Activated CD4-positive, alpha-beta T cell treated with anti-CD3 and anti-CD28 coated beads for 48 hours (primary cell): ENCODE measurements at places on chromosomes 2 and 18.

GRCh38 chr2:173751245-173751975 is 213.8 kb downstream of the SP3 start:
- DNase-seq, result no peak

GRCh38 chr2:199926806-199927205 is 15.7 kb downstream of the C2orf69 start:
- DNase-seq, result no peak

- DNase-seq, result no peak
These were observed 5.5 kb upstream of the MSH6 start for GRCh38 chr2:47777277-47777937.

- DNase-seq, result no peak
These were observed 960.3 kb upstream of the SLC39A10 start for GRCh38 chr2:194696690-194697089.

DNA sequence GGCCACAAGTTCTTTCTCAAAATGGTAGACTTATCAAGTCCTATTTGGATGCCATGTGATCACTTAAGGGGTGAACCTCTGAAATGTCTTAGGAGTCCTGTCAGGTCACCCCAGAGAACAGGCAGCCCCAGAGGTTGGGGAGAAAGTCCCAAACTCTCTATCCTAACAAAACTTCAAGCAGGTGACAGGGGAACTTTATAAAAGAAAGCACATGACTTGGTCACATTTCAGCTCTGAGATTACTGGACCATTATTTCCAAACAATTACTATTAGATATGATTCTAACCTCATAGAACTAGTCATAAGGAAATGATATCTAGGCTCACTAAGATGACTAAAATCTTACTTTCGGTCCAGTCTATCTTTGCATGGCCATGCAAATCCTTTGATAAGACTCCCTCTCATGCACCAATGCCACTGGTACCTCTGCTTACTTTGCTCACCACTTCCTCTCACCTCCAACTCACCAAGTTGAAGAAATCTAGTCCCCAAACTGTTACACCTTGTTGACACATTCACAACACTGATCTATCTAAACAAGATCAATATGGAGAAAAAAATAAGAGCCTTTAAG is 107.0 kb downstream of the GALNT14 start:
- no peak for DNase-seq

GRCh38 chr2:134628453-134628852 is 90.3 kb downstream of the TMEM163 start:
- no peak for DNase-seq

GRCh38 chr2:233085037-233085838 is 25.1 kb downstream of the INPP5D start:
- DNase-seq, result no peak

DNA sequence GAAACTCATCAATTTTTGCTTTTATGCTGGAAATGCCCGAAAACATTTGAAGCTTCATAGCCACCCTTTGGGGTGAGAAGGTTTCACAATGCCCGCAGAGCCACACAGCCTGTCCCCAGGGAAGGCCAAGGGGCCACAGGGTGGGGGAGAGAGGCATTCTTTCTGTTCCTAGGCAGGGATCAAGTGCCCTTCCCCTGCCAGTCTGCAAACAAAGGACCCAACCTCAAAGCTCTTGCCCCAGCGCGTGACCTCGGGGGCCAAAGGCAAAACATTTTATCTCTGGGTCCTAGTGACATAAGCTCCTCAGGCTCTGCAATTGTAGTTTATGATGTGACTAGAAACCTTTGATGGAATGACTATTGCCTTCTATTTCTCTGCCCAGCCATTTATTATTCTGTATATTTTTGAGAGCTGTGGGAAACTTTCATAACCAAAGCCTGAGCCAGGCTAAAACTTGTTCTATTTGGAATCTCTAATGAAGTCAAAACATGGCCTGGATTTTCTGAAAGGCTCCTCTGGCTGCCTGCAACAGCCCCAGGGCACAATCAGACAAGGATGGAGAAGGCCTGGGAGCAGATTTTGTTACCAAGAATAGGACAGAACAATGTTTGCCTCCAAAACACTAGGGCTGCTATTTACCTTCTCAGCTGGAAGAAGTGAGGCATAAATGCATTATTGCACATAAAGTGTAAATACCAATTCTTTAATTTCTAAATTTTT is 137.2 kb upstream of the KCTD1 start:
- DNase-seq, result no peak

DNA sequence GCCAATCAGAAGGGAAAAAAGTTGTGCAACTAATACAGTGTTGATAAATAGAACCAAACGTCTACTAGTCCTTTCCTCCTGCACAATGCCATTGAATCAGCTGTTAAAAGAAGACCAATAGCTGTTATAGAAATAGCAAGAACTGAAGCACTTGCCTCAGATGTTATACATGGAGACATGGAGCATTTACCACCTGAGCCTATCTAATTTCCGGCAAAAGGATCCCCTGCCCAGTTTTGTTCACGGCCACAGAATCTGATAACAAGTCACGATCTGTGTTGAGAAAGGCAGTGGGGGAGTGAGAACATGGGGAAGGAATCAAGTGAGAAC is 285.4 kb downstream of the ZEB2 start:
- no peak for DNase-seq

DNA sequence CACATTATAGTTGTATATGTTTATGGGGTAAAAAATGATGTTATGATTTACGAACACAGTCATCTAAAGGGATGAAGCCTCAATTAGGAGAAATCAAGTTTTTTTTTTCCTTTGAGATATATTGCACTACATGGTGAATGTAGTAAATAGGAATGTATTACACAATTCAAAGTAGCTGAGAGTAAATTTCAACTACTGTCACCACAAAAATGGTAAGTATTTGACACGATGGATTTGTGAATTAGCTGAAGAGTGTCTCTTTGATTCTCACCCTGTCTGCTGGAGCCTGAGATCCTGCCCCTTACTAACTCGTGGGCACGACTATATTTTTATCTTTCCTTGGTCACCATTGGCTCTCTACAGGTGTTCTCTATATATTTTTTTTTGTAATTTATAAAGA is 540.4 kb upstream of the DSEL start:
- no peak for DNase-seq

DNA sequence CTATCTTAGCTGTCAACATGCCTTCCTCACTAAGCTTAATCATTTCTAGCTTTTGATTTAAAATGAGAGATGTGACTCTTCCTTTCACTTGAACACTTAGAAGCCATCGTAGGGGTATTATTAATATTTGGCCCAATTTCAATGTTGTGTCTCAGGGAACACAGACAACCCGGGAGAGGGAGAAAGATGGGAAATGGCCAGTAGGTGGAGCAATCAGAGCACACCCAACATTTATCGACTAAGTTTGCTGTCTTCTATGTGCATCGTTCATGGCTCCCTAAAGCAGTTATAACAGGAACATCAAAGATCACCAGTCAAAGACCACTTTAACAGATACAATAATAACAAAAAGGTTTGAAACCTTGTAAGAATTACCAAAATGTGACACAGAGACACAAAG is 110.2 kb downstream of the OLA1 start:
- no peak for DNase-seq

DNA sequence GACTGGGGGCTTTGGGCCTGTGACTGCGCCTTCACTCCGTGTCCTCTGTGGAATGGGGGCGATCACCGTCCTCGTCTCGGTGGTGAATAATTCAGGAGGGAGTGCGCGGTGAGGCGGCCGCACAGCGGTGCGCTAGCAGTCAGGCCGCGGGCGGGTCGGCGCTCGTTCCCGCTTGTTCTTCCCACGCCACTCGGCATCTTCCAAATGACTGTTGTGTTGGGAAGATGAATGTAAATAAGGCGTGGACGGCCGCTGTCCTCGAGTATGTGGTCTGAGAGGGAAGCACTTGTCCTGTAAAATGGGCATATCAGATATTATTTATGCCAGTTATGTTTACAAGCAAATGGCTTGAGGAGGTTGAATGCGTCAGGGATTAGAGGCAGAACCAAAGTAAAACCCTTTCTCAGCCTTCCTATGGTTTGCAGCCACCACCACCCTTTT is 608 bp upstream of the VPS4B start:
- DNase-seq, result no peak

DNA sequence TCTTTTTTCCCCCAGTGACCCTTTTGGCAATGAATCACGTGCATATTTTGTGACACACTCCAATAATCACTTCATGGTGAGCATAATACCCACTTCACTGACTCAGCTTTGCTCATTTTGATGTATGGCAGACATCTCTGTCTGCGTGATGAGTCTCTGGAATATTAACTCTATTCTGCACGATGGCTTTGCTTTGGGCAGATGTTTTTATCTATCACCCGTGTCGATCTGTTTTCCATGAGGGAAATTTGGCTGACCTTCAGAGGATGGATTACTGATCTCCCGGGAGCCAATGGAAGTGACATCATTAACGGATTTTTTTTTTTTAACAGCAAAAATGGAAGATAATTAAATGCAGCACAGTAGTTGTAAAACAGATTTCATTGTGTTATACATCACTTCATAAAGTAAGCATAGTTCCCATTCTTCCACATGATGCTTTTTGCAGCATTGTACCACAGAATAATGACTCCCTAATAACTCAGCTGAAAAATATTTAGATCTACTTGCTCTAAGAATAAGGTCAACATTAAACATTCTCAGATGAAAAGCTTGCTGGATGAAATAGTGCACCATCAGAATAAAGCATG is 29.8 kb downstream of the CDC42EP3 start:
- DNase-seq, result no peak

- no peak for DNase-seq
These were observed 23.3 kb downstream of the SMAD7 start for GRCh38 chr18:48927286-48928080.

GRCh38 chr2:123609077-123609476 is 416.0 kb upstream of the CNTNAP5 start:
- DNase-seq, result no peak
